RCC 7860 (cell line): ENCODE measurements at places on chromosomes 3 and 15.

DNA sequence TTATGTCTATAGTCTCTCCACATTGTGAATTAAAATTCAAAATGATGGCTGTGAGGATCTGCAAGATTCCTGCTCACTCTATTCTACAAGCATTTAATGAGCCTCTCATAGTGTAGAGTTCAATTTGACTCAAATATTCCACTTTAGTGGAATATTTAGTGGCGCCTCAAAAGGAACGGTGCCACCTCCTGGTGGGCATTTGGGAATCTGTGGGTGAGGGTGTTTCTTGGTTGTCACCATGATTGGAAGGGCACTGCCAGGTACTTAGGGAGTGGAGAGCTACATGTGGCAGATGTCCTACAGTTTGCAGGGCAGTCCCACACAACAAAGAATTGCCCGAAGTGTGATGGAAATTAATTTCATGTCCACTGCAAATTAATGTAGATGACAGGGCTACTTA is 21.5 kb upstream of the KCNMB3 start:
- no peak for DNase-seq

DNA sequence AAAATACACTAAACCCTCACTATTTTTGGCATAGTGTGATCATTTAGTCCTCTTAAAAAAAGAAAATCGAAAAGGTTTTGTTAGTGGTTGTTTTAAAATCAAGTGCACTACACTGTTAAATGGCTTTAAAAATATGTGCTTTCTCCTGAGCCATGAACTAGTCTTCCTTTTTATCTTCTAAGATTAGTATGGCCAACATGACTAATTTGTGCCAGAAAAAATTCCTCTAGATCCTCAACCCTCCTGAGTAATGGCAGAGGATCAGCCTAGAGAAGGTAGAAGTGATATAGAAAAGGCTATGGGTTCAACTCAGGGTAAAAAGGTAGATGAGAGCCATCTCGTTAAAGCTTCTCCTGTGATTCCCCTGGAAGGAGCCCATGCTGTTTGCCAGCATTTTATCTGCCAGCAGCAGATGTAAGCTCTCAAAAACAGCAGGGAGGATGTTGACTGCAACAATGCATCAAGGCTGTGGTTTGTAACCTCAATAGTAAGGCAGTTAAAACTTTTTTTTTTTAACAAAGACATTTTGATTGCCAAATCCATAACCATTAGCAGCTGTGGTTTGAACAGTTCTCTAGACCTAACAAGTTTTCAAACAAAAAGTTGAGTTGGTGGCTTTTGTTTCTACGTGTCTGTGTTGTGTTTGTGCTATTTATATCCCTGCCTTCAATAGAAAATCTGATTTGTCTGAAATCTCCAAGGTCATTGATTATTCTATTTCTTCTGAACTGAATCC is 30.2 kb upstream of the ZNF609 start:
- DNase-seq = no peak

DNA sequence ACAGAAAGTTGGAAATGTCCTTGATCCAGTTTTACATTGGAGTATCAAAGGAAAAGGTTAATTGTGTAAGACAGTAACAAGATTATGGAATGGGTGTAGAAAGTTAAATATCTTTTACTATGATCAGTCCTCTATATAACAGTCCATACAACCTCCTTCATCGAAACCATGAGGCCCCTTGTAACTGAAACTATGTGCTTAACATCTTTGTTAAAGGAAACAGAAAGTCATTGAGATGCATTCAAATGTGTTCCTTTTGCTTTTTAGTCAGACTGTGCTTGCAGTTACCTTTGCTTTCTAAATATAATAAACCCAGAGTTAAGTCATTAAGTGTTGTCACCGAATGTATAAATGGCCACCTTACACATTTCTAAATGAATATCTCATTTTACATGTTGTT is 1298.5 kb downstream of the ROBO2 start:
- no peak for DNase-seq

GRCh38 chr3:57309769-57310360 is 17.4 kb upstream of the ASB14 start:
- DNase-seq = no peak

DNA sequence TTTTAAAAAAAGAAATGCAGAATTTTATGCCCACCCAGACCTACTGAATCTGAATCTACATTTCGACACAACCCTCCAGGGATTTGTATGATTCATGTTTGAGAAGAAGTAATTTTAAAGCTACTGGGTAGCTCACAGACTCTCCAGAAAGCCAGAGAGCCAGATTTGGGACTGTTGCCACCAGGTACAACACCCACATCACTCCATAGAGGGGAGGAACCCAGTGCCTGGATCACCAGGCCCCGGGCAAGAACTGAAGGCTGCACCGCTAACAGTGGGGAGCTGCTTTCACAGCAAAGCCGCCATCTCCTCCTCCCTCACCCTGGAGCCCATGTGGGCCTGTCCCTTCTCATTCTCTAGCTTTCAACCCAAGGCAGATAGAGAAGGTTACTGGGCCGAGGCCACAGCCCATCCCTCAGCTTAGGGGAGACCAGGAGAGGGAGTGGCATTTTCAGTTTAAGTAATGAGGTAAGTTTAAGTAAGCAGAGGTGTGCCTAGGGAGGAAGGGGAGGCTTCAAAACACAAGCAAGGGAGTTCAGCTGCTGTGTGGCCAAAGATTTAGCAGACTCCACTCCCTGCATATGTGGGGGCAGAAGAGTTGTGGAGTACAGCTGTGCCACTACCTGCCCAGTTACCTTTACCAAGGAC is 109.8 kb downstream of the IL12A start:
- no peak for DNase-seq
